D341Med (cell line): ENCODE measurements at places on chromosomes 1 and 21.

DNA sequence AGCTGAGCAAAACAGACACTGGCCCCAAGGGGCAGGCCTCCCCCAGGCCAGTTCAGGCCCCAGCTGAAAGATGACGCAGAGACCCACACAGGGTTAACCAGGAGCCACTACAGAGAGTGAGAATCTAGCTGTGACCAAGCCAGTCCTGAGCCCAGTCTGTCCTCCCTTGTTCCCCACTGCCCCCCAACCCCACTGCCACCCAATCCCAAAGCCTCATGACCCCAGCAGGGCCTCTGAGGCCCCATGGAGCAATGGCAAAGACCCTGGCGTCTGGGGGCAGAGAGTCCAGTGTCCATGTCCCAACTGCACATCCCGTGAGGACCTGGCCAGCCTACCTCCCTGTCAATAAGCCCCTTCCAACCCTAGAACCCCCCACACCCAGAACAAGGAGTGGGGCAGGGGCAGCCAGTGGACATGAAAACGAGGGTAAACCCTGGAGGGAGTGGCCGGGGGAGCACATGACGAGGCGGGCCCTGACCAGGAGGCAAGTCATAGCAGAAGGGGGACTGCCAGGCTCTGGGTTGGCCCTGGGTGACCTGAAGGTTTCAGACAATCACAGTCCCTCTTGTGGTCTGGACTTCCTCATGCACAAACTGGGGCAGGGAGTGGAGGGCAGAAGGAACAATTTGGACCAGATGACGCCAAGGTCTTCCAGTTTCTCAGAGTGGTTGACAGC lies 100.5 kb downstream of the GLIS1 start:
- no peak for DNase-seq

DNA sequence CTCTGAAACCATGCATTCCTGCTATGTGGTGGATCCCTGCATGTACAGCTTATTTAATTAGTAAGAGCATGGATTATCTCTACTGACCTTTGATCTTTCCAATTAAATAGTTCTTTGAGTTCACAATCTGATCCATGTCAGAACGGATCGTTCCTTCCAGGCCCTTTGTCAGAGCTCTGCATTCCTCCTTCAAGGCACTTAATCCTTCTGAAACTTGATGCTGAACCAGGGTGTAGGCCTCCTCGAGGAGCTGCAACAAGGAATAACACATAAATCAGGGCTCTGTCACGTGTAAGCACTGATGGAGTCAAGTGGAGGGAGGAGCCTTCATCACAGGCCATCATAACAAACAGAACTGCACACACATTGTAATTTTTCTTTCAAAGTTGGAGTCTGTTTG lies 68.4 kb upstream of the EDEM3 start:
- DNase-seq = no peak

GRCh38 chr1:232132572-232132971 lies 497.4 kb downstream of the SIPA1L2 start:
- no peak for DNase-seq

- no peak for DNase-seq
Observed at GRCh38 chr1:152020849-152021248, 16.0 kb downstream of the S100A11 start.

DNA sequence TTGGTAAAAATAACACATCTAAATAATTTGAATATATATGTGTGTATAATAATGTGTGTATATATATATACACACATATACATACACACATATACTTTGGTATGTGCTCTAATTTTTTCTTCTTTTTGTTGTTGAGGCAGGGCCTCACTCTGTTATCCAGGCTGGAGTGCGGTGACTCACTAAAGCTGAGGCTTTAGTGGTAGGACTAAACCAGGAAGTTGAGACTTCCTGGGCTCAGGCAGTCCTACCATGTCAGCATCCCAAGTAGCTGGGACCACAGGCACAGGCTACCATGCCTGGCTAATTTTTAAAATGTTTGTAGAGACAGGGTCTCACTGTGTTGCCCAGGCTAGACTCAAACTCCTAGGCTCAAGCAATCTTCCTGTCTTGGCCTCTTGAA lies 46.7 kb upstream of the CXADR start:
- DNase-seq = no peak

- DNase-seq = no peak
Observed at GRCh38 chr1:31040038-31040437, 25.5 kb downstream of the PUM1 start.

DNA sequence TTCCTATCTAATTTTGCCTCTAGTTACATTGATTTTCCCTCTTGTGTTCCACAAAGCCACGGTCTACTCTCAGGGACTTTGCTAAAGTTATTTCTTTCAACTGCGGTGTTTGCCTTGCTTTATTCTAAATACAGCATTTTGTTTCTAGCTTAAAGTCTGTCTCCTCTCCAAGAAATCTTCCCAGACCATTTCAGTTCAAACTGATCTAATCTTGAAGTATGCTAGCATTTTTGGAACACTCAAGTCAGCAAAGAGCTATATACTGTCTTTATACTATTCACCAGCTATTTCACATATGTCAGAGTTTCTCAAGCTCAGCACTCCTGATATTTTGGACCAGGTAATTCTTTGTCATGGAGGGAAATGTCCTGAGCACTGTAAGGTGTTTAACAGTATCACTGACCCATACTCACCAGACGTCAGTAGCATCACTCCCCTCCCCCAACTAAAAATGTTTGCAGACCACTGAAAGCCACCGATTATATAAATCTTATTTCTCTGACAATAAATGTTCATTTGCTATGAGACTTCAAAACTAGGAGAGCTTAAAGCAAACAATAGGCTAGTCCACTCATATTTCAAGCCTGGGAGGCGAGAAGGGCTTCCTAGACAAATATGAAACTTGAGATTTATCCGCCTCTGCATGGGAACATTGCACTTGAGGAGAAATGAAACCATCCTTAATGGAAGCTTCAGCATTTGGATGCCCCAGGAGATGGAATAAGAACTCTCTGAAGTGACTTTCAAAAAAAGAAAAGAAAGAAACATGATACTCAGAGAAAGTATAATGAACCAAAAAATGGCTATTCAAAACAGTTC lies 81.1 kb downstream of the KIAA0319L start:
- no peak for DNase-seq

GRCh38 chr1:47580451-47580995 lies 142.7 kb downstream of the FOXD2 start:
- no peak for DNase-seq

DNA sequence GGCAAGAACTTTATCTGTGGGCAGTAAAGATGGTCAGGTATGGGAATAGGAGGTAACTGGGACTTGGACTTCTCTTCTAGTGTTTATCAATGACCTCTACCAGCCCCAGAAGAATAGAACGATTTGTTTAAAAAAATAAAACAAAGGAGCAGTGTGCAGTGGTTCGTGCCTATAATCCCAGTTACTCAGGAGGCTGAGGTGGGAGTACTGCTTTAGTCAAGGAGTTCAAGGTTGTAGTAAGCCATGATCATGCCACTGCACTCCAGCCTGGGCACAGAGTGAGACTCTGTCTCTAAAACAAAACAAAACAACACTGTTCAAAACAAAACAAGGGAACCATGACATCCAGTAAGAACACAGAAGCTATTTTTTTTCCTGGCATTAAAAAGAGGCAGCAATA lies 4.3 kb downstream of the RNF19B start:
- DNase-seq = no peak

- no peak for DNase-seq
Observed at GRCh38 chr1:18166929-18167328, 59.3 kb downstream of the IGSF21 start.

DNA sequence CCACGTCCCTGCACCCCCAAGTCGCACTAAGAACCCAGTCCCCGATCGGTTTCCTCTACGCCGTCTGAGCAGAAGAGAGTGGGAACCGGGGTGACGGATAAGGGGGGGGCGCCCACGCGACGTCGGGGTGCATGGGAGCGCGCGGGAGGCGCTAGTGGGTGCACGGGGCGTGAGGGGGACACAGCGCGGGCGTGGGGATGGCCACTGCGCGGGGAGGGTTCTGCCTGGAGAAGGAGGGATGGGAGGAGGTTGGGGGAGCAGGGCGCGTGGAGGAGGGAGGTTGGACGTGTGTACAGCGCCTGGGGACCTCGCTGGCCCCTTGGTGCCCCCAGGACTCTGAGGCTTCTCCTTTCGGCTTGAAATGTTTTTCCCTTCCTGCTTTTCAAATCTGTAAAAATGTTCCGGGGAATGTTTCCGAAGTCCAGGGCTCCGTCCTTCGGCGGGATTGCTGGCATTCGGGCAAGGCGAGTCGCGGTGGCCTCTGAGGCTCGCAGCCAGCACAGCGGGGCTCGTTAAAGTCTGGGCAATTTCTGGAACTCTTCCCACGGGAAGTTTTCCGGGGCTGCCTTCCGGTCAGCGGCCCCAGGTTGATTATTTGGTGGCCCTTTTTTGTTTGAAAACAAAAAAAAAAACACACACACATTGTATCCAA lies 13.1 kb downstream of the RNF220 start:
- DNase-seq = no peak

GRCh38 chr1:154170547-154171222 lies 15.8 kb upstream of the NUP210L start:
- DNase-seq = no peak

DNA sequence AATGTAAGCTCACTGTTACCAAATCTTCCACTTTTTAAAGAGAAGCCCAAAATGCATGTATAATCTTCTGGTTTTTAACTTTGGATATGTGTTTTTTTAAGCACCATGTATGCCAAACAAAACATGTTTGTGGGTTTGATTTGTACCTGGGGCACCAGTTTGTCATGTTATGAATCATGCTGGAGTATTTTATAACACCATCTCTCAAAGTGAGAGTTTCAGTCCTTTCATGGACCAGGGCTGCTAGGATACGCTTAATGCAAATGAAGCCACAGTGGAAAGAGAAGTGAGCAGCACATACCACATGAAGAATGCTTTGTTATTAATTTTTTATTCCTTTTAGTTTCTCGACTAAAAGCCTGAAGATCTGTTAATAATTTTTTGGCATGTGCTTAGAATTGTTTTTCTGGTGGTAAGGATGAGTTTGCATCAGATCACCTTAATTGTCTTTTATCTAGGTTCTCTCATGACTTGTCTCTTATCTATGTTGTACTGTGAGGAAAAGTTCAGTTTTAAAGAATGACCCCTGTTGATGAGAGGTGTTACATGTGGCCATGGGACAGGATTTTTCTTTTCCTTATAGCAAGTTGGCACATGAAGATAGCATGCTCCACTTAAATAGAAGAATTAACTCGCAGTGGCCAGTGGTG lies 2.0 kb upstream of the RABGAP1L start:
- no peak for DNase-seq
